ENCODE measurements at places on chromosomes 7 and 10.

GRCh38 chr7:116551692-116552091 is 26.9 kb downstream of the CAV1 start:
- DNase-seq = no peak

GRCh38 chr10:101330631-101331225 is 23.2 kb upstream of the BTRC start:
- DNase-seq = no peak

DNA sequence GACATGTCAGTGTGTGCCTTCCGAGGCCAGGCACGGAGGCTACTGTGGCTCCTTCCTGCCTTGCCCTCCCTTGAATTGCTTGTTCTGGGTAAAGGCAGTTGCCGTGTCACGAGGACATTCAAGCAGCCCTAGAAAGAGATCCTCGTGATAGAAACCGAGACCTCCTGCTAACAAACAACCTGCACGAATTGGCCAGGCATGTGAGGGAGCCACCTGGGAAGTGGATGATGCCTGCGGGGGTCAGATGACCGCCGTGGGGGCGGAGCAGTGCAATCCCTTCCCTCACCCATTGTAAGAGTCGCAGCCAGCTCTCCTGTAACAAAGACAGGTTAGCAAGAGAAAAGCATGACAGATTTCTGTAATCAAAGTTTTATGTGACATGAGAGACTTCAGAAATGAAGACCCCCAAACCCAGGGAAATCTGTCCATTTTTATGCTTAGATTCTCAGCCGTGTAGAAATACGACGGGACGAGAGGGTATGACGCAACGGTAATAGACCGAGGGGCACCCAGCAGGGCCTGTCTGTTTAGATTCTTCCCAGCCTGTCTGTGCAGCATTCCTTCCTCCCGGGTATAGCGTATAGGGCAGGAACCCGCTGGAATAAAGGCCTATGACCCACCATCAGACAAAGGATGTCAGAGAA is 241.7 kb downstream of the GATA3 start:
- DNase-seq = no peak

GRCh38 chr7:45680776-45681175 is 106.6 kb downstream of the ADCY1 start:
- DNase-seq = no peak

DNA sequence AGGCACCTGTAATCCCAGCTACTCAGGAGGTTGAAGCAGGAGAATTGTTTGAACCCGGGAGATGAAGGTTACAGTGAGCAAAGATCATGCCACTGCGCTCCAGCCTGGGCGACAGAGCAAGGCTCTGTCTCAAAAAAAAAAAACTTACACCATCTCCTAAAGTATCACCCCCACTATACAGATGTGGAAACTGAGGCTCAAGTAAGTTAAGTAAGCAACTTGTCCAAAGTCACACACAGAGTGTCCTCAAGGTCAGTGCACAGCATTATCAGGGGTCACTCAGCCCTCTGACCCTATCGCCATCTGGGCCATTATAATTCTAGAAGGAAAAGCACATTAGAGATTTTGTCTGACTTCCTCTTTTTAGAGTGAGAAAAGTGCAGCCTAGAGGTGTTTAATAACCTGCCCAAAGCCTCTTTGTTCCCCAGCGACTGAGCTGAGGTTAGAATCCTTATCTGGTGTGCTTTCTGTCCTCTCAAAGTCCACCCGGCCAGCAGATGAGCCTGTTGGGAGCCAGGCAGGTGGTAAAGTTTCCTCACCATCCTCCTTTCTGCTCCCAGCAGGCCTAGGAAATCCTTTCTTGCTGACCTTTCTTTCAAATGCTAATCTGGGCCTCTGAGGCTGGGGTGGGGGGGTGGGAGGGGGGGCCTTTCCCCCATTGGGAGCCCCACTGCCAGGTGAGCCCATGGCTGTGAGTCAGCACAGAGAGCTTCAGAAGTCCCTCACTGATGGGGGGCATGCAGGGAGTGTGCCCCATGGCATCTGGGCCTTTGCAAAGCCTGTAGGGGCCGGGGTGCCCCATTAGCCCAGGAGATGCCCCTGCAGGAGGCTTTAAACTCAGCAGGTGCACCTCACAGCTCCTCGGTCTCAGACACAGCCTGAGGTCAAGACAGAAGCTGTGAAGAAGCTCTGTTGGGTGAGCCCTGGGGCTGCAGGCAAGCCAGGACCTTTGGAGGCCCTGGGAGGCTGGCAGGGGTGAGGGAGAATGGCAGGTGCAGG is 12.0 kb upstream of the KCNMA1 start:
- DNase-seq = no peak

- no peak for DNase-seq
Observed at GRCh38 chr7:41777894-41778596, 75.2 kb upstream of the INHBA start.

DNA sequence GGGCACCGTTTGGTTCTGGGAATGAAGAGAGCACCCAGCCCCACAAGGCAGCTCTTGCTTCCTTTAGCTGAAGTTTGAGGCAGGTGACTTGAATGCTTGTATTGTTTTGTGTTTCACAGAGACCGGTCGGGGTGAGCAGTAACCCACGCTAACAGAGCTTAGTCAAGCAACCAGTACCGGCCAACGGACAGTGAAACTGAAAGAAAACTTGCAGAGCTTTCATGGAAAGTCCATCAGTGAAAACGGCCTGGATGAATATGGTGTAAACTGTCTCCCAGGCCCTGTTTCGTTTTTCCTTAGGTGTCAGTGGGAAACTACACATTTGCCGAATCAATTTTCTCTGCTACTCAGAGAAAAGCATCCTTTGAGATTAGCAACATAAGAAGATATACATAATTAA is 101.1 kb downstream of the LYZL1 start:
- no peak for DNase-seq

DNA sequence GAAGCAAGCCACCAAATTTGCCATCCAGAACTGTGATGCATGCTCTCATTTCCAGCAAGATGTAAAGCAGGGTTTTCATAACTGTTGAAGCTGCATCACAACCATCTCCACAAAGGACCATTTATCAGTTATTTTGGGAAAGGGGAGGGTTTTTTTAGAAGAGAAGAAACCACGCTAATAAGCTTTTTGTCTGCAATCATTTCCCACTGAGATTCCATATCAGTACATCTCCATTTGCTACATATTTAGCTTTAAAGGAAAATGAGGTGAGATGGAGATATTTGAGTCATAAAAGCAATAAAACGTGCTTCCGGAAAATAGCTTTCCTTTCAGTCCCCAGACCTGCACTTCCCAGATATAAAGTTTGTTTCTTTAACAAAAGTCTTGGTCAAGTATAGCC is 258.2 kb downstream of the FRMD4A start:
- no peak for DNase-seq

- no peak for DNase-seq
Observed at GRCh38 chr10:58645416-58646146, 132.9 kb downstream of the BICC1 start.

All from activated CD8-positive, alpha-beta memory T cell treated with anti-CD3 and anti-CD28 coated beads for 48 hours (primary cell).